ENCODE measurements at places on chromosomes 1 and 21.

GRCh38 chr1:25526753-25527152 is 16.7 kb upstream of the LDLRAP1 start:
- no peak for DNase-seq

DNA sequence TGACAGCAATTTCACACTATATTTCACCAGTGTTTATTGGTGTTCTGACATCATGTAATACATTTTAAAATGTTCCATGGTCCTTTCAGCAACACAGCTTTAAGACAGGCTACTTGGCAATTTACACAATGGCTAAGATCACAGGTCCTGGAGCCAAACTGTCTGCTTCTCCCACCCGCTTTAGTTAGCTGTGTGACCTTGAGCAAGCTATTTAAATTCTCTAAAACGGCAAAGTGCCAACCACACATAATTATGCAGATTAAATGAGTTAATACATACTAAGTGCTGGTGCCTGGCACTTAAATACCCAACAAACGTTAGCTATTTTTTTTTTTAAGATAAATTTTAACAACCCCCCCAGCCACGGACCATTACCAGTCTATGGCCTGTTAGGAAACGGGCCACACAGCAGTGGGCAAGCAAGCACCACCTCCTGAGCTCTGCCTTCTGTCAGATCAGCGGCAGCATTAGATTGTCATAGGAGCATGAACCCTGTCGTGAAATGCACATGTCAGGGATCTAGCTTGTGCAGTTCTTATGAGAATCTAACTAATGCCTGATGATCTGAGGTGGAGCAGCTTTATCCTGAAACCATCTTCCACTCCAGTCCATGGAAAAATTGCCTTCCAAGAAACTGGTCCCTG is 26.9 kb downstream of the SOD1 start:
- no peak for DNase-seq

- peak; percentile 66 for DNase-seq
These were observed 71.1 kb upstream of the ERRFI1 start for GRCh38 chr1:8097077-8097799.

GRCh38 chr1:212470059-212470458 is 37.3 kb downstream of the NENF start:
- no peak for DNase-seq

DNA sequence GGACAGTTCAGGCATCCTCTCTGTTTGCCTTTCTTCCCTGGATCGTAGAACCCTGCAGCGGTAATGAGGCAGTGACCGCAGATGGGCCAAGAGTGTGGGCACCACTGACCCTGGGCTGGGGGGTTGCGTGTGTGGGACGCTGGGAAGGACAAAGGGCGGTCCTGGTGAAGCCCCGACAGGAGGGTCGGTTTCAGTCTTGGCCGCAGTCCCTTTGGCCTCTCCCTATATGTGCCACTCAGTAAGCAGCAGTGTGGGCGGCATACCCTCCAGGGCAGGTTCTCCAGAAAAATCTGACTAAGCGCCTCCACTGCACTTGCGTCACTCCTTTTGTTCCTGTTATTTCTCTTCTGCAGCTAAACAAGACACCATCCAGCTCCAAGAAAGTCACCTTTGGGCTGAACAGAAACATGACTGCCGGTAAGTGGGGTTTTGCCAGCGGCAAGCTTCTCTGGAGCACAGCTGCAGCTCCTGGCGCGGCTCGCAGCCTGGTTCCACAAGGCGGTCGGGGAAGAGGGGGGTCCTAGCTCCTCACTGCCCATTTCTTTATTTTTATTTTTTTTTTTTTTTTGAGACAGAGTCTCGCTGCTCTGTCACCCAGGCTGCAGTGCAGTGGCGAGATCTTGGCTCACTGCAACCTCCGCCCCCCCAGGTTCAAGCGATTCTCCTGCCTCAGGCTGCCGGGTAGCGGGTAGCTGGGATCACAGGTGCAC is 27.7 kb upstream of the PDXK start:
- DNase-seq, result peak; percentile 76

- no peak for DNase-seq
These were observed 29.9 kb upstream of the POFUT2 start for GRCh38 chr21:45317398-45318145.
